ENCODE measurements at places on chromosomes 3 and 15. TPM values are rescaled to one million over a fixed set of nuclear protein-coding genes. Genes with fewer than 3 reads are reported as not detected.

DNA sequence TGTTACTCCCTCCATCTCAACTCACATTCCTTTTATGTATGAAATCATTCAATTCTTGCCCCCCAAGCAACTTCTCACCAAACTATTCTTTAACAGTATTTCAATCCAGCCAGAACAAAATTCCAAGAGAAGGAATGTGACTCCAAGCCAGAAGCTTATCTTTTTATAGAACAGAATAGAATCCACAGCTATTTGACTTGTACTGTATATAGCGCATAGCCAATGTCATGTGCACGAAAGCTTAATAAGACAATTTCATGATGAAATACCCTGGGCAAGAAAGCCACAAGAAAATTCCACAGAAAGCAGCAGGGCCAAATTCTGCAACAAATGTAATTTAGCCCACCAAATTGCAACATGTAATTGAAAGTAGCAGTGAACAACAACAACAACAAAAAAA lies 127.6 kb upstream of the UBE2E2 start:
- no peak overlapping the region for H3K4me3 ChIP-seq
- no peak overlapping the region for H3K27ac ChIP-seq
- DNase-seq: no peak
- no peaks in the 10 kb centered on the region for H3K36me3 ChIP-seq

- H3K27me3 ChIP-seq: no peaks in the 10 kb centered on the region
- H3K4me1 ChIP-seq: no peaks in the 10 kb centered on the region
- no peak overlapping the region for H3K4me3 ChIP-seq
- no peak for DNase-seq
- no peak overlapping the region for H3K27ac ChIP-seq
- no peaks in the 10 kb centered on the region for H3K36me3 ChIP-seq
Measured at GRCh38 chr3:179289295-179289694, 33.5 kb upstream of the ZNF639 start.

DNA sequence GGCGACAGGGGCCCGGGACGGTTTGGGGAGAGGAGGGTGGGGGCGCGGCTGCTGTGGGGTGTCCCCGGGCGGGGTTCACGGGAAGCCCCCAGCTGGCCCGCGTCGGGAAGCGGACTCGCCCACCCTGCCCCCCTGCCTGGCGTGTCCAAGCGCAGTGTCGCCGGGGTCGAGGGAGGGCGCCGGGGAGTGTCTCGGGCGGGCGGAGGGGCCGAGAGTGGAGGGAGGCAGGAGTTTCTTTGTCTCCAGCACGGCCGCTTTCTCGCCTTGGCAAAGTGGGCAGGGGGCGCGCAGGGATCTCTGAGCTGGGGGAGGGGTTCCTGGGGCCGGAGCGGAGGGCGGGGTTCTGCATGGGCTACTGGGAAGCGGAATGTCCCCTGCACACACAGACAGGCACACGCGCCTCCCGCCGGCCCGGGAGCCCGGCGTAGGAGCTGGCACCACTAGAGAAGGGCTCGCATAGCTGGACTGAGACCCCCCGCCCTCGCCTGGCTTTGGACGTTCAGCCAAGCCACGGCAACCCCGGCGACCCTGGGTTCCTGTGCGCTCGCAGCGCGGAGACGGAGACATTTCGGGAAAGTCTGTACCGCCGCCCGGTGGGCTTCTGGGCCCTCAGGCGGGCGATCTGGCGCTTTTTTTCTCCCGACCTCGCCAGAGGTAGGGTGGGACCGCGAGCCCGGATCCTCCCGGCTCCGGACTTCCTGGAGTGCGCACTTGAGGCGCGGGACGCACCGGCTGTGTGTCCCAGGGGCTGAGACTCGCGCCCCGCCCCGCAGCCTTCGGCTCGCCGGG lies 822 bp downstream of the ST8SIA2 start:
- H3K36me3 ChIP-seq: no peaks in the 10 kb centered on the region
- no peak for DNase-seq
- peak overlapping the region; percentile 30 for H3K4me3 ChIP-seq
- peaks cover 45% of the 10 kb centered on the region for H3K27me3 ChIP-seq
- no peak overlapping the region for H3K27ac ChIP-seq
- H3K4me1 ChIP-seq: peaks cover 17% of the 10 kb centered on the region

- no peak overlapping the region for H3K4me3 ChIP-seq
- peaks cover 22% of the 10 kb centered on the region for H3K4me1 ChIP-seq
- DNase-seq: peak; percentile 29
Measured at GRCh38 chr3:195104340-195104739, 166.6 kb downstream of the XXYLT1 start.

DNA sequence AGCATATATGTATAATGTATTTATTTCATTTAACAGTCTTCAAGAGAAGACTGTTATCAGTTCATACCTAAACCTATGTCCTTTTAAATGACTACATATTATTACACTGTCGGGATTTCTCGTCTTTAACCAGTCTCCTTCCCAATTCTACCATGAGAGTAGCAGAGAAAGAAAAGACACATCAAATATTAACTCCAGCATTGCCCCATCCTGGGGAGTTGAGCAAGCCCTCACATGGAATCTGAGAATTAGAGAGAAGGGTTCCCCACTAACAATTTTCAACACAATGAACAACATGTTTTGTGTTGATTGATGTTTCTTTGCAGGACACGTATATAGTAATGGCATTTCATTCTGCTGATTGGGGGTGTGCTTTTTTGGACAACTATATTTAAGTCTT lies 257.4 kb downstream of the ADAMTSL3 start:
- no peaks in the 10 kb centered on the region for H3K27me3 ChIP-seq
- H3K4me1 ChIP-seq: no peaks in the 10 kb centered on the region
- no peak overlapping the region for H3K4me3 ChIP-seq
- H3K36me3 ChIP-seq: no peaks in the 10 kb centered on the region
- no peak for DNase-seq

DNA sequence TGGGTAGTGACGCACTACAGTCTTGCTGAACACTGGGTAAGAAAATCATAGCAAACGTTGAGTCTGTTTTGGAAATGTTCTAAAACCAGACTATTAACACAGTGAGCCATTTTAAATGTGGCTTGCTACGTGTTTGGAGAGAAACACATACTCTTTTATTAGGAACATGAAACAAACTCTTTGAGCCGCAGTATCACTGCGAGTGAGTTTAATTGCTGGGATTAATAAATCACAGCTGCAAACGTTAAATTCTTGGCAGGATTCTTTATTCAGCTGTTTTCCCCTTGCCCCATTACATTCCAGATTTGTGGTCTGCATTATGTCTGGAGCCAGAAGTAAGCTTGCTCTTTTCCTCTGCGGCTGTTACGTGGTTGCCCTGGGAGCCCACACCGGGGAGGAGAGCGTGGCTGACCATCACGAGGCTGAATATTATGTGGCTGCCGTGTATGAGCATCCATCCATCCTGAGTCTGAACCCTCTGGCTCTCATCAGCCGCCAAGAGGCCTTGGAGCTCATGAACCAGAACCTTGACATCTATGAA lies 33.6 kb downstream of the BTD start:
- no peaks in the 10 kb centered on the region for H3K36me3 ChIP-seq
- H3K4me3 ChIP-seq: no peak overlapping the region
- peak; percentile 94 for DNase-seq
- H3K4me1 ChIP-seq: peaks cover 96% of the 10 kb centered on the region

DNA sequence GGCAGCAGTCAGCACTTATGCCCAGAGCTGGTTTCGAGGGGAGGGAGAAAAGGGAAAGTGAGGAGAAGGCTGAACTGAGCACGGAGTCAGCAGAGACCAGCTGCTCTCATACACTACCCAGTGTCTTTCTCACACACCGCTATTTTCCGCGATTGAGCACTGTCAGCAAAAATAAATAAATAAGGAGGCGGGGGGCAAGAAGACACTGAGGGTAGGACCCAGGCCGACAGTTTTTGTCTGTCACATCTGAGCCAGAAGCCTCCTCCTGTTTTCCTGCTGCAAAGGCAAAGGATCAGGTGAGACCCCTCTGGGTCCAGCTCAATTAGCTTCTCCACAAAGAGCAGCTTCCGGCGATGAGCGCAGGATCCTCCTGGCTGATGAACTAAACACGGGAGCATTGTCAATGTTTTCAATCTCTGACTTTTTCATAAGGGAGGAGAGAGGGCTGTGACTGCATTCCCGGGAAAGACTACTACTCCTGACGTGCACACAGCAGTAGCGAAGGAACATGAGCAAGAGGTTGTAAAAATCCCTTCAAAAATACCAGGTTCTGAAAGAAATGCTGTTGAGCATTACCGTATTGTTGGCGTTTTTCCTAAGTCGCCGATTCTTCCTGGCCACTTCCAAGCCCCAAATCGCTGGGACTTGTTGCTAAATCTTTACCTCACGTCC lies 1.3 kb downstream of the FRMD5 start:
- peaks cover 22% of the 10 kb centered on the region for H3K27me3 ChIP-seq
- H3K4me3 ChIP-seq: peak overlapping the region; percentile 4
- peaks cover 22% of the 10 kb centered on the region for H3K4me1 ChIP-seq

- no peaks in the 10 kb centered on the region for H3K36me3 ChIP-seq
- H3K27me3 ChIP-seq: no peaks in the 10 kb centered on the region
- H3K4me3 ChIP-seq: no peak overlapping the region
- H3K4me1 ChIP-seq: peaks cover 12% of the 10 kb centered on the region
- no peak for DNase-seq
Measured at GRCh38 chr3:52221563-52222318, 3.7 kb downstream of the TLR9 start.

GRCh38 chr3:100368441-100368840 lies 32.4 kb downstream of the TOMM70 start:
- no peak for DNase-seq
- H3K4me1 ChIP-seq: no peaks in the 10 kb centered on the region
- no peak overlapping the region for H3K4me3 ChIP-seq
- H3K27ac ChIP-seq: no peak overlapping the region

The TUSC2 gene
- total RNA-seq: 54.7 TPM

The SLC41A3 gene
- 39.2 TPM for total RNA-seq

The TMEM266 gene
- not detected for total RNA-seq

Measured in sigmoid colon (tissue), 7 donors.